ENCODE measurements at places on chromosomes 6 and 20.

DNA sequence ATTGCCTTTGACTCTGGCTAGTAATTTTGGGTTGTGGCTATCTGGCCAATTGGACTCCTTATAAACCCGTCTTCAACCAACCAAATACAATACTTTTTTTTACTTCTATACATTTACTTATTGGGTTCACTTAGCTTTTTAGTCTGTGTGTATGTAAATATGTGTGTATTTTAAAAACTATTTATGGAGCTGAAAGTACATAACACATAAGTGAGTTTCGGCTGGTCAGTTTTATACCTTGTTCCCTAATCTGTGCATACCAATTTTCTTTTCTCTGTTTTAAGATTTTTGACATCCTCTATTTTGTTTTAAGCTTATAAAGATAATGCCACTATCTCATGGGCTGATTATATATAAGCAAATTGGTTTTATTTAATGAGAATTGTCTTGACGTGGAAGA is 129.5 kb downstream of the LRRC1 start:
- no peak for DNase-seq

DNA sequence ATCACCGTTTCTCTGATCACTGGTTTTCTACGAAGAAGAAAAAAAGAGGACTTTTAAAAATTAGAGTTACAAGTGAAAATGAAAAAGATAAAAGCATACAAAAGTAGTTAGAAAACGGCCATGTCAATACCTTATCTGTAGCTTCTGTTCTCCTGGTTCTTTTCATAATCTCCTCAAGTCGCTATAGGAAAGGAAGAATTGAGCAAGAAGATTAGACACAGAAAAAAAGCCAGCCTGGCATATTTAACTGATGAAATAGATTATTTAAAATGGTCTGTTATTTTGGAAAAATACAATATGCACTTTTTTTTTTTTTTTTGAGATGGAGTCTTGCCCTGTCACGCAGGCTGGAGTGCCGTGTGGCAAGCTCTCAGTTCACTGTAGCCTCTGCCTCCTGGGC is 70.2 kb upstream of the BCLAF1 start:
- no peak for DNase-seq

- no peak for DNase-seq
Observed at GRCh38 chr20:21994203-21994602, 288.7 kb downstream of the PAX1 start.

DNA sequence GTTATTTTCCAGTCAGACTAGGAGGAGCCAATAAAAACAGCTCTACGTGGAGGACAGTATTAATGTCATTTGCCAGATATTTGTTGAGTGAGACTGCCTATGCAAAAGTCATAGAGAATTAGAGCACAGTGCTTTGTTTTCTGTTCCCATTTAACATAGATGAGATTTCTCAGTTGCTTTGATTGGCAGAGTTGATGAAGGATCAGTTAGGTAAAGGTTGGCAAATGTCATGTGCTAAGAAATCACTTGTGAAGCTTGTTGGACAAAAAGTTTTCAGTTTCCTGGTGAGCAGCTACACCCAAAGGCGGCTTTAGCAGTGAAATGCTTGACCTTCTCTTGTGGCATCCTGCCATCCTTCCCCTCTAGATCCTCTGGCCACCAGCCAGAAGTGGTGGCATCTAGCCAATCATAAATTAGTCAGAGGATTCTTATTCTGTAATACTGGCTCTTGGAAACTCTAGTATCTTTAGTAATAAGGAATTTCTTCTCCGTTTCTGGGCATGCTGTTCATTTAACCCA is 37.0 kb downstream of the BCKDHB start:
- DNase-seq: no peak

GRCh38 chr20:25586877-25587276 is 1.5 kb upstream of the NINL start:
- no peak for DNase-seq

DNA sequence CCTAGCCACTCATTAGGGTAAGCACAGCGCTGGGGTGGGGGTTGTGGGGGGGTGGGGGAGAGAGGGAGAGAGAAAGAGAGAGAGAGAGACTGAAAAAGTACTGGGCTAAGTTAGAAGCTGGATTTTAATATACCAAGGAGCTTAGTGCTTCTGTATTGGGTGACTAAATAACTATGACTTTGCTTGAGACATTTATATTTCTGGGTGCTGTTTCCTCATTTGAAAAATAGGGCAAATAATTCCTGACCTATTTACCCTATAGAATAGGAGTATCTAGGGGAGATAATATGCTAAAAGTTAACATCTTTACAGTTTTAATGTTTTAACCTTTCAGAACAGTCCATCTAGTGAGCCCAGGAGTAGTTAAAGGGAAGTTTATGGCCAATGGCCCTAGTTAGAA is 7.7 kb downstream of the NKAIN2 start:
- no peak for DNase-seq

Data from activated CD4-positive, alpha-beta T cell treated with anti-CD3 and anti-CD28 coated beads, Interleukin-2, amount 50 U/mL, for 1 hour (primary cell).